ENCODE measurements at places on chromosomes 4 and X.
A peak's percentile ranks its signal among the peaks of the same experiment; 100 is the strongest.

DNA sequence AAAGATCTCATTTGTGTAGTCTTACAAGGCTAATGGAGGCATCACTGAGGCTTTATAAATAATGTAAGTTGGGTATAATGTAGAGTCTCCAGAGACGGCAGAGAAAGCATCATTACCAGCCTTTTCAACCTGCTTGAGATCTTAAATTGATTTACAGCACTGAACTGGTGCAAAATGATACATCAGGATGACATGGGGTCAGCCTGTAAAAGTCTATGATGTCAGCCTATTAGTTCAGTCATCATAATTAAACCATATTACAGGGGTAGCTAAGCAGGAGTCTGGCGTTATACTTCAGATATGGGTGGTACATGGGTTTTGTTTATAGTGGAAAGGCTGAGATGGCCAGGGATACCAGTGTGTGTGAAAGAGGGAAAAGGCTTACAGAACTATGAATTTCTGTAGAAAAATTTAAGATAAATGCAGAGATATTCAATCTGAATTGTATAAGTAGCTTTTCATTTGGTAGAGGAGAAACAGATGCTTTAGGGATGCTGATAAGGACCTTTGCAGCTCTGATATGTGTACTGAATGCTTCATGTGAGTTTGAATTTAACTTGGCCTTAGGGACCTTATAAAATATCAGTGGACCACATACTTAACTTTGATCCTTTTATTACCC, 2.7 kb downstream of the SMAD1 start:
- no peak for DNase-seq

DNA sequence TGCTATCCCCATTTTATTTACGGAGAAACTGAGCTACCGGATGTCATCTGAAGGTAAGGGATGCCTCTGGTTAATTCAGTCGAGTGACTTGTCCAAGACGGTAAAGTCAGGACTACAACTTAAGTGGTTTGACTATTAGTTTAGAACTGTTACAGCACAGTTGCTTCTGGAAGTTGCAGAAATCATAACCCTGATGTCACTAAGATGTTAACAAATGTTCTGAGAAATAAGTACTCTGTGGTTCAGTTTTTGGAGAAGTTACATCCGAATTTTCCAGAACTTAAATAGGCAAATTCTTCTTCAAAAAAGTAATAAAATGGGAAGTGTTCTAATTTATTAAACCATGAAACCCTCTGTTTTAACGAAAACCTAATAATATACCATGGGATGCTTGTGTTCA, 3.1 kb downstream of the PPA2 start:
- no peak for DNase-seq

- no peak for DNase-seq
Measured at GRCh38 chr4:21011106-21011505, 310.8 kb downstream of the PACRGL start.

DNA sequence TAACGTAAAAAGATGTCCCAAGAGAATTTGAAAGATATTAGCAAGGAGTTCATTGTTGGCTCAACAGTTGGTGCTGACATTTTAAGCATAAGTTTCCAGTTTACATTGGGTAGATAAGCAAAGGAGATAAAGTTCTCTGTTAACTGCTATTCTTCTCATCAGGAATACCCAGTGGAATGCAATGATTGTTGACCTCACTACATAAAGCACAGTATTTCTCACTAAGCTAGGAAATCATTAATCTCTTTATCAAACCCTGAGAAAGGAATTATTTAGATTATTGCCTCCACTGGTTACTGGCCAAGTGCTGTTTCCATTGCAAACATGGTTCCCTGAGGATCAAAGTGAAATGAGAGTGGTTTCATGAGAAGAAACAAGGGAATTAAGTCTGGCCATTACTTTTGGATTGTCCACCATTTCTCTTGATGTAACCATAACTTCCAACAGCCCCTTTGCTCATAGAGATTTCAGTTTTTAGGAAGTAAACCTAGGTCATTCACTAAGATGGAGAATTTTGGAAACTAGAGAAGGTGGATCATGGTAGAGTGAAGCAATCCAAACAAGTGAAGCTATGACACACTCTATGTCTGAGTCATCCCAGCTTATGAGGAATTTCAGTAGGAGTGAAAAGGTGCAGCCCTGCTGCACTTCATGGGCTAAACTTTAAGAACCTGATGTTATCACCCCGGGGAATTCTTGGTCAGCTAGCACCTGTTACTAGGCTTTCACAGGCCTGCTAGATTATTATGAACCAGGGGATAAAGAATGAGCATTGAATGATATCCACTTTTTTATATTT, 163.4 kb downstream of the AREG start:
- peak; percentile 22 for DNase-seq

- no peak for DNase-seq
Measured at GRCh38 chrX:28997706-28998463, 410.6 kb downstream of the IL1RAPL1 start.

GRCh38 chr4:179486570-179487335, 2044.5 kb upstream of the AGA start:
- DNase-seq = no peak

- DNase-seq = peak; percentile 40
Measured at GRCh38 chr4:9703391-9703790, 78.0 kb upstream of the DRD5 start.

- no peak for DNase-seq
Measured at GRCh38 chrX:102711872-102712215, 404 bp upstream of the GPRASP2 start.

DNA sequence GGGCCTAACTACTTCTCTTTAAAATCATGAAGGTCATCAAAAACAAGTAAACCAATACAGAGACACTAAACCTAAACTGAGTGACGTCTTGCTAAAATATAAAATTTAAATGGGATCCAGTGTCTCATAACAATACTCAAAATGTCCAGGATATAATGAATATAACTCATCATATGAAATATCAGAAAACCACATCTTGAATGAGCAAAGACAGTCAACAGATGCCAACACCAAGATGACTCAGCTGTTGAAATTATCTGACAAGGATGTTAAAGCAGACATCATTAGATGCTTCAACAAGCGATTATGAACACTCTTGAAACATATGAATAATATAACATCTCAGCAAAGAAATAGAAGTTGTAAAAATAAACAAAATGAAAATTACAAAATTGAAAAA, 8.3 kb downstream of the NAP1L2 start:
- no peak for DNase-seq

DNA sequence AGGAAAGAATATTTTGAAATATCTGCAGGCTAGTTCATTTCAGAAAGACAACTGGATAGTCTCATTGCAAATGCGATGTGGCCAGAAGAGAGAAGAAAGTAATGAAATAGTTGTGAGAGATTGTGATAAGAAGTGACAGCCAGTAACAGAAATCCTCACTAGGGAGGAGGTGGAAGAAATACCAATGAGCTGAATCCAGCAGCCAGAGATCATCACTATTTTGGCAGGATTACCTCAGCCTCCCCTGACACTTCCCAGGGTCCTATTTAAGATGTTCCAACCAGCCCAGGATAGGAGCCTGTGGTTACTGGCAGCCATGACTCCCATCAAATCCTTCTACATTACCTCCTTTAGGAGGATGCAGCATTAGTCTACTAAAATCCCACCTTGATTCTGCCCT, 76.7 kb upstream of the ARHGAP24 start:
- no peak for DNase-seq

DNA sequence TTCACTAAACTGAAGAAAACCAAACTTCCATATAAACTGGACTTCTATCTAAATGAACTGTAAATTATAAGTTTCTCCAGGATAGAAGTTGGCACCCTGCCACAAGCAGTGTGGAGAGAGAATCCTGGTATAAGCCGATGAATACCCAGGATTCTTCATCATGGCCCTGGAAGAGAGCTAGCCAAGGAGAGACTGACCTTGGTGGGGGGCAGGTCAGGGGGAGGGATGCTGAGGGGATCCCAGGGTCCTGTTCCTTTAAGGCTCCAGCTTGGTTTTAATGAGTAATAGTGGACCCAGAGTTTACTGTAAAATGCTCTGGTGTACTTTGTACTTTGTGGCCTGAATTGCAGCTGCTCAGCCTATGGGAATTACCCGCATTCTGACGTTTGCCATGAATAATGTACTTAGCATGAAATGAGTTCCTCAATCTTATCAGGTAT, 16.9 kb downstream of the RASSF6 start:
- DNase-seq = peak; percentile 69

DNA sequence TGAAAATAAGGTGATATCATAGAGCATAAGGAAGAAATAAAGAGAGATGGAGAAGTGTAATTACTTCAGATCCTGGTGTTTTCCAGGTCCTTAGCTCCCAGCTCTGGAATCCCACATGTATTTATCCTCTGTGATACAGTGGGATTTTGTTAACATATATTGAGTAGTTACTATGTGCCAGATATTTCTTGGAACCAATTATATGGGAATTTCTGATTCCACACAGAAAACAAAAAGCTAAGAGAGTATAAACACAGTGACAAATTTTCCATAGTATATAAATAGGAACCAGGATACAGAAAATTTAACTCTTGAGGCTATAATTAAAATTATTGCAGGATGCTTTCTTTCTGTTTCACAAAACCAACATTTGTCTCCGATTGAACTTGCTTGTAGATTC, 1067.5 kb downstream of the PCDH7 start:
- DNase-seq = no peak

GRCh38 chr4:36243355-36244256, 708 bp downstream of the ARAP2 start:
- DNase-seq = peak; percentile 86

DNA sequence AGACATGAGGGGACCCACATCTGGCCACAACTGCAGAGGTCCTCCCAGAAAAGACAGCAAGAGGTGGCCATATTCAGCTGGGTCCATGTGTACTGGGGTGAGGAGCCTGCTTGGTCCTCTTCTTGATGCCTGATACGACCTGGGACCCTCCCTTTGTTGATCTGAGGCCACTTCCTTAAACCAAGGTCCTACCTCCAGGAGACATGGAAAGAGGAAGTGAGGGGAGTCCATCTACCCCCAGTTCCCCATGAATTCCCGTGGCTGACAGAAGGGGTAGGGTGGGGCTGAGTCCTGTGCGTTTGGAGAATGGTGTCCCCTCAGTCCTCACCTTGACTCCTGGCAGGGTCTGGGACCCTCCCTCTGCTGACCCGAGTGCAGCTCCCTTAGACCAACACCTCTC, 2.1 kb downstream of the MAGEA10 start:
- no peak for DNase-seq

- DNase-seq = no peak
Measured at GRCh38 chr4:52837716-52838558, 24.2 kb upstream of the RASL11B start.

DNA sequence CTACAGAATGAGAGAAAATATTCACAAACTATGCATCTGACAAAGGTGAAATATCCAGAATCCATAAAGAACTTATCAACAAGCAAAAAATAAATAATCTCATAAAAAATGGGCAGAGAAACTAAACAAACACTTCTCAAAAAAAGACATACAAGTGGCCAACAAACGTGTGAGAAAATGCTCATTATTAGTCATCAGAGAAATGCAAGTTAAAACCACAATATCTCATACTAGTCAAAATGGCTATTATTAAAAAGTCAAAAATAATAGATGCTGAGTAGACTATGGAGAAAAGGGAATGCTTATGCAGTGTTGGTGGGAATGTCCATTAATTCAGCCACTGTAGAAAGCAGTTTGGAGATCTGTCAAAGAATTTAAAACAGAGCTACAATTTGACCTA, 533.3 kb downstream of the TMA16 start:
- no peak for DNase-seq

- DNase-seq = no peak
Measured at GRCh38 chr4:93645120-93645519, 183.4 kb upstream of the ATOH1 start.

DNA sequence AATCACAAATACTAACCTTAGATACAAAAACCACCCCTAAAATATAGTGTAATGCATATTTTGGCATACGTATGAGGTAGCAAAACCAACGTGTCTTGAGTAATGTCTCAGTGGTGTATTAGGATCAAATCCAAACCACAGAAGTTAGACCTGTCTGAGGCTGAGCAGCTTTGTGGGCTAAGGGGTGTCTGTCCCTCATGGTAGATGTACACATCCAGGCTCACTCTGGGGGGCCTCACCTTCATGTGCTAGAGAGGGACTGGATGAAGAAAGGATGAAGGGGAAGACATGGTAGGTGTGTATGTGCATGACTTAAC, 188.0 kb upstream of the TBC1D9 start:
- DNase-seq = no peak

DNA sequence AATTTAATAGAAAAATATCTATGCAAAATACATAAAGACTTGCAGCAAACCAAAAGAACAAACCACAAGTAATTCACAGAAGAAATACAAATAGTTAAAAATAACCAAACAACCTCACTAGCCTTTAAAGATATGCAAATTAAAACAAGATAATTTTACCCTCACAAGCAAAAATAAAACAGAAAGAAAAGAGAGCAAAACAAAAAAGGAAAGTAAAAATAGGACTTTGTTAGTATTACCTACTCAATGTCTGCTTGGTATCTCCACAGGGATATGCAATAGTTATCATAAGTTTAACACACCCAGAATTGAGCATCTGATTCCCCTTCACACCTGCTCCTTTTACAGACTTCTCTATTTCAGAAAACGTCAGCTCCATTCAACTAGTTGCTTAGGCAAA, 737.5 kb upstream of the MAGEB2 start:
- no peak for DNase-seq

DNA sequence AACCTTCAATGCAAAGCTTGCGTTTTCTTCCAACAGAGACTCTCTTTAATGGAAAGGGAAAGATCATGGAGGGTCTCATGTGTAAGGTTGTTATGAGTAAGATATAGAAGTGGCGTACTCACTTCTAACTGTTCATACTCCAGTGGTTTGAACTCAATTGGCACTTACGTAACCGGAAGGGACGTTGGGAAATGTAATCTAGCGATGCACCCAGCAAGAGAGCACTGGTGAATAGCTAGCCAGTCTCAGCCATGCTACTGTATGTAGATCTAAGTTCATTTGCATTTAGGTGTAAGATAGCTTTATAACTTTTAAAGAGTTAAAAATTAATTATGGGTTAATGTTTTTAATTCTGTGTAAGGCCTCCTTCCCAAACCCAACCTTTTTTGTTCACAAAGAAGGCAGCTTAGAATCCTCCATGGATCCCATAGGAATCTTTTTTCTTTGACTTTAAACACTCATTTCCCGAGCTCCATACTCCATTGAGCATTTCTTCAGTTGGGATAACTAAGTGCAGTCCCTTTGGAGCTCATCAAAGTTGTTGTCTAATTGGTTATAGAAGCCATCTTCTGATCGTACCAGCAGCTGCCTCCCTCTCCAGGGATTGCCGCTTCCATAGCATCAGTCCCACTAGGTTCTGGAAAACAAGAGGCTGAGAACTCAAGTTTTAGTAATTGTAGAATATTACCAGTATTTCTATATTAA, 191.1 kb downstream of the RAPGEF2 start:
- no peak for DNase-seq
